ENCODE measurements at places on chromosomes 1 and 21.

DNA sequence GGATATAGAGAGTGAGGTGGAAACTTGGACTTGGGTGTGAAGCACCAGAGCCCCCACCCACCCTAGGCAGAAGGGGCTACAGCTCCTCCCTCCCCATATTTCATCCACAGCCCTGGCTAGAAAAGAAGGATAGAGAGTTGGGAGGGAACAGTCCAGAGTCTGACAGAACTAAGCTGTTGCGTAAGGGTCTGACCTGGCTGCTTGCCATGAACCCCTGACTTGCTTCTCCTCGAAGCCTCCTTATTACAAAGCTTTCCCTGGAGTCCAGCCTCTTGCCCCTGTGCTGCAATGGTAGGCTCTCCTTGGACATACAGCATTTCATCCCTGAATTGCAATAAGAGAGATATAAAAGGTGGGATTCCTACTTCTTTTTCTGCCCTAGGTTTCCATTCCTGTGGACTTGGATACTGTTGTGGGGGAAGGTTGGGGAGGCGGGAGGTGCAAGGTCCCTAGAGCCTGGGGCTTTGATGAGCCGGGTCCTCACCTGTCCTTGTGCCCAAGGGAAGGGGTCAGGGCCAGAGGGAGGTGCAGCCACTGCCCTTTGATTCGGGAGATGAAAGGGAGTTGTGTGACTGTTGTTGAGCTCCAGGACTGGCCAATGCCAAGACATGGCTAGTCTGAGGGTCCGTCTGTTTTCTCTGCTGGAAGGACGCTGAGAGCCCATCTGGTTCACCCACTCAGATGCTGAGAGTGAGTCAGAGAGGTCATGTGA, 2.7 kb downstream of the RHBG start:
- DNase-seq, result no peak

DNA sequence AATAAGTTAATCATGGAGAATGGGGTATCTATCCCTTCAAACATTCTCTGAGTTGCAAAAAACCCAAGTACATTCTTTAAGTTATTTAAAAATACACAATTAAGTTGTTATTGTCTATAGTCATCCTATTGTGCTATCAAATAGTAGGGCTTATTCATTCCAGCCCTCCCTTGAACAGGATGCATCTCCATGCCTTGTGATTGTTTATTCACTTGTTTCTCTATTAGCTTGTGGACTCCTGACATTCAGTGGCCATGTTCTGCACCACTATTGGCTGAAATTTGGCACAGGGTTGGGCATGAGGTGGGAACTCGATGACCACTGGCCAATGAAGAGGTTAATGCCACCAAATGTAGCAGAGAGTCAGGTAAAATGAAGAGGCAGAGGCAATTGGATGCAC, 272.8 kb downstream of the TNR start:
- no peak for DNase-seq

- DNase-seq, result no peak
Measured at GRCh38 chr1:183777328-183777727, 27.6 kb upstream of the RGL1 start.

DNA sequence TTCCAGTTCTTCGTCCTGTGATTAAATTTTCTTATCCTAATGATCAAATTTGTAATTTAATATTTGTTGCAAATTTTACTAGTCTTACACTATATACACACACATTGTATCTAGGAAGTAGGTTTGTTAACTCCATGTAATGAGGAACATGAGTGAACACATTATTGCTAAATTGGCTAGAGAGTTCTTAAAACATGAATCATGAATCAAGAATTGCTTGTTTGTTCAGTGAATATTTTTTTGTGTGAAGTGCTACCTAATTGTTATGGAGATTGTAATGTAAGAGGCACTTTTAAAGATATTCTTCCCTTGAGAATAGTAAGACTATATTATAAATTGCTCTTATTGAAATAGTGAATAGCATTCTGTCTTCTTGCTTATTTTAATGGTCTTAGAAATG, 4.6 kb downstream of the GPSM2 start:
- DNase-seq, result no peak

DNA sequence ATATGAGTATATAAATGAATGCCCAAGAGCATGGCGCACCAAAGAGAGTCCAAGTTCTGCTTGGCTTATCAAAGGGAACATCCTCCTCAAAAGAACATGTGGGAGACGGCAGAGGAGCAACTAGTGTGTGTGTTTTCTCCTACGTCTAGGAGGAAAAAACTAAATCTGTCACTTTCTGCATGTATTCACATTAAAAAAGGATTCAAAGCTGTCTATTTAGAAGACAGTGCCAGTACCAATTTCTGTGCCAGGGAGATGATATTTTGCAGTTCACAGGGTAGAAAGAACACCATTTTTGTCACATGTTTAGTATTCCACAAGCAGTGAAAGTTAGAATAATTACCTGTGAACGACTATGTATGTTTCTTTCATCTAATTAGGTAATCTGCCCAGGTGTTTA, 42.5 kb upstream of the IFNAR2 start:
- DNase-seq, result no peak

GRCh38 chr1:177960939-177961622, 8.8 kb downstream of the SEC16B start:
- DNase-seq, result no peak

DNA sequence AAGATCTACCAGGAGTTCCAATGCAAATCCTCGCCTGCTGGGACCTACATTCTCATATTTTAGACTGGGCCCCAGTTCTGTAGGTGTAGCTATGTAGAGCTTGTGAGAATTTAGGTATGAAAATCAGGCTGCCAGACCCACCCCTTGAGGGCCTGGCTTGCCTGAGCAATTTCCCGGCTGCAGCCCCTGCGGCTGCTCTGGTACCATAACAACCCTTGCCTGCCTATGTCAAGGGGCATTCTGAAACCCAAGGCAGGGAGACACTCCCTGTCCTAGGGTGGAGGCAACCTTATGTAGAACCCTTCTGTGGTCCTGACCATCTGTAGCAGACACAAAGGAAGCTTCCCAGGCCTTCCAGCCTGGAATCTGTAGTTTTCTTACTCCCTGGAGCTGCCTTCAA, 28.4 kb downstream of the VTCN1 start:
- no peak for DNase-seq

DNA sequence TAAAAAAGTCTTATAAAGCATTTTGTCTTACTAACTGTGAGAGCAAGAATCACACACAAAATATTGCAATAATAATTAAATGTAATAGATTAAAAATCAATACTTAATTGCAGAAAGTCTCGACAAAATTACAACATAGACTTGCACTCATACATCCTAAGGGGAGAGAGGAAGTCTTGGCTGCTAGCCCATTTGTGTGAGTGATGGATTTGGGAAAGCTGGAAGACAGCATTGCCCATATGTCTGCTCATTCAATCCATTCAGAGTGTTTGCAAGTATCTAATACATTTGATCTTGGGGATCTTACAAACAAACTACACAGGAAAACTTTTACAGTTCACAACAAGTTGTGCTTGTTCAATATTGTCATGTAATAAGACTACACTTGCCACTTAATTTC, 140.5 kb downstream of the COL11A1 start:
- no peak for DNase-seq

DNA sequence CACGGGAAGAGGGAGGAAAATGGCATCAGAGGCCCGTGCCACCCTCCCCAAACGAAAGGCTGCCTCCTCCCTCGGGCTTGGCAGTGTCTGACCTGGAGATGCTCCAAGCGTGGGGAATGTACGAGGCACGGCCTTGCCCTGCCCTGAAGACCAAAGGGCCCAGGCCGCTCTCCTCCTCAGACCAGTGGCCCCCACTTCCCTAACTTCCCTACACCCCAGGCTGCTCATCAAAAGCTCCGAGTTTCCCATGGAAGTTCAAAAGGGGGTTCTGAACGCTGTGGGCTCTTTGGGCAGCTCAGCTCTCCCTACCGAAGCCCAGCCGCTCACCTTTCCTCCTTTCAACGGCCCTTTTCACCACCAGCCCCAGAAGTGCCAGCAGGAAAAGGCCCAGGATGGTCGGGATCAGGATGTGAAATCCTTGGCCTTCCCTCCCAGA, 11.8 kb downstream of the FCMR start:
- no peak for DNase-seq

GRCh38 chr1:154972517-154973343, 1.8 kb upstream of the CKS1B start:
- DNase-seq, result peak; percentile 91

DNA sequence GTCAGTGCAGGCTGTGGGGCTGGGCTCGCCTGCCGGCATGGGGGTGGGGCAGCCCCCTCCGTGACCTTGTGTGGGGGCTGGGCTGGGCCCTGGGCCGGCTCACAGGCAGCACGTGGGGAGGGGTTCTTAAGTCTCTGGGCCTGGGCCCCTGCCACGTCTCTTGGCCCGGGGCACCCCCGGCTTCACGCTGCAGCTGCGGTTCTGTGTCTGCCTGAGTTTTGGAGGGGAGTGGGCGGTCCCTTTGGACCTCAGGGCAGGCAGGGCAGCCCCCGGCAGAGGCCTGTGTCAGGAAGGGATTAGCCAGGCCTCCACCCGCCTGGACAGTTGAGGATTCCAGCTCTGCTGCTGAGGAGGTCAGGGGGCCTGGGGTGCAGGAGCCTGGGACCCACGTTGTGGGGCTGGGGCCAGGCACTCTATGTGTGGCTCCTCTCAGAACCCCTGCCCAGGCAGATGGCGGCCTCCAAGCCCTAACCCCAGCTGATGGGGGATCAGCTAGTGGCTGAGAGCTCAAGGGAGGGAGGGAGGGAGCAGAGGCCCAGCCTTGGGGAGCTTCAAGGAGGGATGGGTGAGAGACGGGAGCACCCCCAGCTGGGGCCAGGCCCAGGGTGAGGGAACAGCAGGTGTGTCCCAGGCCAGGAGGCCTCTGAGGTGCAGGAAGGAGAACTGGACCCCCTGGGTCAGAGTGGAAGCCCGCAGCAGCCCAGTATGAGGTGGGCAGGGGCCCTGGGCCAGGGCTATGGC, 1.8 kb upstream of the PLCH2 start:
- no peak for DNase-seq

GRCh38 chr1:28340221-28340974, 11.6 kb downstream of the MED18 start:
- DNase-seq, result no peak

- DNase-seq, result no peak
Measured at GRCh38 chr1:57719274-57719673, 295.4 kb upstream of the DAB1 start.

All from WTC11 (cell line).